ENCODE measurements at places on chromosomes 12 and 14.
A peak's percentile ranks its signal among the peaks of the same experiment; 100 is the strongest.

- H3K27me3 ChIP-seq = no peaks in the 10 kb centered on the region
- no peak overlapping the region for H3K27ac ChIP-seq
- DNase-seq = no peak
Measured at GRCh38 chr14:85234156-85235025, 295.6 kb upstream of the FLRT2 start.

GRCh38 chr12:14058717-14059116 is 77.3 kb upstream of the GRIN2B start:
- no peak overlapping the region for H3K4me3 ChIP-seq
- H3K4me1 ChIP-seq = no peaks in the 10 kb centered on the region
- no peaks in the 10 kb centered on the region for H3K27me3 ChIP-seq
- no peak overlapping the region for H3K27ac ChIP-seq
- no peak for DNase-seq

DNA sequence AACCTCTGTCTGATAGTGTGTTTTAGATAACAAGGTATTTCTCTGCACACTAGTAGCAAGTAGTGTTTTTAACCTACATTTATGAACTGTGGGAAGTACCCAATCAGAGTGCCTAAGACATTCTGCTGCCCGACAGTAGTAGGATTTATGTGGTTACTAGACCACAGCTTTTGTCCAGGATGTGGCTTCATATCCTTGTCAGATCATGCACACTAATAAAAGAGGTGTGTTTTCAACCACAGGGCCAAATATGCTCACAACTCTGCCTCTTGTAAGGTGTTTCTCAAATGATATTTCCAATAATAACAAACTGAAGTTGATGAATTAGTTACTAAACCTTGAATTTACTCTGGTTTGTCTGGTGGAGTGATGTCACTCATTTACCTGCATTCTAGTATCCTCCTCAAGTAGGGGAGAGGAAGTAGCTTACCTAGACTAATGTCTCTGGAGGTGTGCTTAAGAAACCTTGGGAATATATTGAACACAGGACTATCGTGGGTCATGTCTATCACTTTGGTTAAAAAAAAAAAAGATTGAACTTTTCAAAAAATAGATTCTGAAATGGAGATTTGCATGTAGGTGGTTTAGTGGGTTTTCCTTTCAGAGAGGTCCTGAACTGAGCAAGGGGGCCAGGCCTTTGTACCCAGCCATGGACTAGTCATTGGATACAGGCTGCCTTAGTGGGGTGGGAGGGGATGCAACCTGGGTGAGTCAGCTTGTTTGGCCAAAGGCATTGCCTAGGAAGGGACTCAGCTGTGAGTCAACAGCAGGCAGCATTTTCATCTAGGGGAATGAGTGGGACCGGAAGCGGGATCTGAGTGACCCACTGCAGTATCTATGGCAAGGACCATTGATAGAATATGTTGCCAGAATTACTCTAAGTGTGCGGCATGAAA is 14.1 kb downstream of the FBXW8 start:
- peaks cover 59% of the 10 kb centered on the region for H3K4me1 ChIP-seq
- peaks cover 10% of the 10 kb centered on the region for H3K36me3 ChIP-seq
- peak; percentile 45 for DNase-seq
- H3K27ac ChIP-seq = peak overlapping the region; percentile 62
- no peaks in the 10 kb centered on the region for H3K27me3 ChIP-seq

DNA sequence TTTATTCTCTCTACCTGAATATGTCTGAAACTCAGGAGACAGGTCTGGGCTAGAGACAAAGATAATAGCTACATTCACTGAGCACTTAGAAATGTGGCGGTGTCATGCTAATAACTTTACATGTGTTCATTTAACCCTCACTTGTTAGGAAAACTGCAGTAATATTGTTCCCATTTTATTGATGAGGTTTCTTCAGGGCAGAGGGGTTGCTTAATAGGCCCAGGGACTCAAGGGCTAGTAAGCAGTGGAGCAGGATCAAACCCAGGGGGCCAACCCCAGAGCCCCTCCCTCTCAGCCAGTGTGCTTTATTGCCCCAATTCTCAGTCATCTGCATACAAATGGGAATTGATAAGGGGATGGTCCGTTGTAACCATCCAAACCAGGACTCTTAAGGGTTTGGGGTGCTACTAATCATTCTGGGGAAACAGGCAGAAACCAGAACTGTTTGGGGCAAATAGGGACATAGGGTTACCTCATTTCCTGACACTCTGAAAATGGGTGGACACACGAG is 142.8 kb upstream of the AMIGO2 start:
- H3K4me3 ChIP-seq = peak overlapping the region; percentile 81
- peak overlapping the region; percentile 75 for H3K27ac ChIP-seq
- DNase-seq = no peak
- H3K36me3 ChIP-seq = peaks cover 48% of the 10 kb centered on the region

GRCh38 chr12:25695574-25695973 is 142.5 kb upstream of the LMNTD1 start:
- H3K4me3 ChIP-seq = no peak overlapping the region
- no peak for DNase-seq
- no peaks in the 10 kb centered on the region for H3K36me3 ChIP-seq
- no peaks in the 10 kb centered on the region for H3K4me1 ChIP-seq
- H3K27me3 ChIP-seq = no peaks in the 10 kb centered on the region

DNA sequence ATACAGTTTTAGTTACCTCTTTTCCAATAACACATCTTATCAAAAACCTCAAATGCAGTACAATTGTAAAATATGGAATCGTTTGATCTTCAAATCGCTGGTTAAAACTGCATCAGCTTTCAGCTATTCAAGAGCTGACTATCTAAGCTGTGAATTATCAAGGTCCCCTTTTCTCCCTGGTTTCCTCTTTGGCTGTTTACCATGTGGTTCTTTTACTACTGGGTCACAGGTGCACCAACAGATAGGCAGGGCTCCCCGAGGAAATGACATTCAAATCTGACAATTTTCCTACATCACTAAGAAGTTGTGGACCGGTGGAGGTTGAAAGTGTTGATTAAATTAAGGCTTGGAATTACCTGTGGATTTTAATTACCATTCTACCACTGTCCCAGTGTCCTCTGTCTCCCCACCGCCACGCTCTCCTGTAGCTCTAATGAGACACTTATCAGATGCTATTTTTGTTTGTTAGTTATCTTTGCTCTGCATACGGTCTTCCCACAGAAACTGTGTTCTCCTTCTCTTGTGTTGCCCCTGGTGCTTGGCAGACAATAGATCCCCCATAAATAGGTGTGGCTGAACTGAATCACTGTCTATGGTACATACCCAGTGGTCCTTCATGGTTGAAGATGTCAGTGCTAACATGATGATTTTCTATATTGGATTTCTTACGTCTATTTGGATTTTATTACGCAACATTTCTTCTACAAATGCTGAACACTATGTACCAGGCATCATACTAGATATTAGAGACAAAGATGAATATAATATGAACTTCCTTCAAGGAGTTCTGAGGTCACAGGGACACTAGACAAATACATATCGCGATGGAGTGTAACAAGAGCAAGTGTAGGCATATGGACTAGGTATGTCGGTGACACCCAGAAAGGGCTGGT is 20.9 kb upstream of the PLXNC1 start:
- H3K36me3 ChIP-seq = no peaks in the 10 kb centered on the region
- DNase-seq = no peak
- H3K27ac ChIP-seq = no peak overlapping the region
- peaks cover 27% of the 10 kb centered on the region for H3K4me1 ChIP-seq
- no peaks in the 10 kb centered on the region for H3K27me3 ChIP-seq
- H3K4me3 ChIP-seq = no peak overlapping the region

GRCh38 chr12:32418903-32419519 is 19.7 kb downstream of the FGD4 start:
- no peak for DNase-seq
- H3K27ac ChIP-seq = no peak overlapping the region
- H3K4me3 ChIP-seq = no peak overlapping the region

DNA sequence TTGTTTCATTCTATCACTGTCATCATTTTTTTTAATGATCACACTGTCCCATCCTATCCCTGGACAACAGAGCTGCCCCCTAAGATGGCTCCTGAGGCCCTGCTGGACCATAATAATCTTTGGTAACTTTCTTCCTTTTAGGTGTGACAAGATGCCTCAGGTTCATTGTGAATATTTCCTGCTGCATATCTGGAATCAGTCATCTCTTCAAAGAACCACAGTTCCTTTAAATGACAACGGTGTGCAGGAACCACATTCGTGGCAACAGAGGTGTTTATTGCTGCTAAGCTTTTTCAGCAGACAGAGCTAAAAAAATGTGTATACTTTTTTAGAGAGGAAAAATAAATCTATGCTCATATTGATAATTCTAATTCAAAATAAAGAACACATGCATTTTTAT is 312.9 kb downstream of the MED13L start:
- no peaks in the 10 kb centered on the region for H3K4me1 ChIP-seq
- no peak overlapping the region for H3K4me3 ChIP-seq
- H3K36me3 ChIP-seq = peaks cover 88% of the 10 kb centered on the region
- DNase-seq = peak; percentile 88

DNA sequence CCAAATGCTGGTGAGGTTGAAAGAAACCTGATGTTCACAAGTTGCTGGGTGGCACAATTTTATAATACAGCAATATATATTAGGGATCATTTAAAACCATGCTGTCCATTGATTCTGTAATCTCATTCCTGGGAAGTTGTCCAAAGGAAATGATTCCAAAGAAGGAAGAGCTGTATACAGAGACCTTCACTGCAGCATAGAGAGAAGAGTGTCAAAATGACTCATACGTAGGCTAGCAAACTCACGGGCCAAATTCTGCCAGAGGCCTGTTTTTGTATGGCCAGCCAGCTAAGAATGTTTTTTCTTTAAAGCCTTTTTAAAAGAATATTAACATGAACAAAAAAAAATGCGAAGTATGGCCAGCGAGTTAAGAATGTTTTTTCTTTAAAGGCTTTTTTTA is 69.2 kb upstream of the MED13L start:
- H3K27ac ChIP-seq = no peak overlapping the region
- H3K36me3 ChIP-seq = no peaks in the 10 kb centered on the region
- H3K4me1 ChIP-seq = no peaks in the 10 kb centered on the region
- no peak overlapping the region for H3K4me3 ChIP-seq
- DNase-seq = no peak

GRCh38 chr14:39268393-39268792 is 34.7 kb downstream of the MIA2 start:
- no peaks in the 10 kb centered on the region for H3K36me3 ChIP-seq
- H3K4me3 ChIP-seq = peak overlapping the region; percentile 99
- H3K4me1 ChIP-seq = peaks cover 40% of the 10 kb centered on the region
- peak overlapping the region; percentile 86 for H3K27ac ChIP-seq
- no peaks in the 10 kb centered on the region for H3K27me3 ChIP-seq

DNA sequence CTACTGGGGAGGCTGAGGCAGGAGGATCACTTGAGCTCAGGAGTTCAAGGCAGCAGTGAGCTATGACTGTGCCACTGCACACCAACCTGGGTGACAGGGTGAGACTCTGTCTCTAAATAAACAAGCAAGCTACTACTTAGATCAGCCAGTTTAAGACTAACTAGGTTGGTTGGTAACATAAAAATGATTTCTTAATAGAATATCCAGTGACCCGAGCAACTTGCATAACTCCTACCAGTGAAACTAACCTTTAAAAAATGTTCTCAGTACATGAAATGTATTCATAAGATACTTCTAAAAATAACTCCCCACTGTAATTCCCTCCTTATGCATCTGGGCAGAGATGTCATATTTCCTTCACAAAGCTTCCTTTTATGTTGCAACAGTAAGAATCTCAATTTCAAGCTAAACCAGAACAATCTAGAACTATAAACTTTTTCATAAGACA is 15.9 kb downstream of the TAOK3 start:
- no peaks in the 10 kb centered on the region for H3K27me3 ChIP-seq
- no peak for DNase-seq
- H3K27ac ChIP-seq = peak overlapping the region; percentile 48
- no peaks in the 10 kb centered on the region for H3K36me3 ChIP-seq
